ENCODE measurements at places on chromosomes 6 and 20.

- DNase-seq, result no peak
Measured at GRCh38 chr20:63553251-63553932, 567 bp upstream of the FNDC11 start.

- DNase-seq, result no peak
Measured at GRCh38 chr6:157440171-157440570, 59.2 kb downstream of the ZDHHC14 start.

- DNase-seq, result no peak
Measured at GRCh38 chr6:144928847-144929246, 643.7 kb downstream of the UTRN start.

- DNase-seq, result no peak
Measured at GRCh38 chr20:8322662-8323217, 190.7 kb downstream of the PLCB1 start.

GRCh38 chr6:156543431-156543830 lies 233.7 kb upstream of the ARID1B start:
- DNase-seq, result no peak

DNA sequence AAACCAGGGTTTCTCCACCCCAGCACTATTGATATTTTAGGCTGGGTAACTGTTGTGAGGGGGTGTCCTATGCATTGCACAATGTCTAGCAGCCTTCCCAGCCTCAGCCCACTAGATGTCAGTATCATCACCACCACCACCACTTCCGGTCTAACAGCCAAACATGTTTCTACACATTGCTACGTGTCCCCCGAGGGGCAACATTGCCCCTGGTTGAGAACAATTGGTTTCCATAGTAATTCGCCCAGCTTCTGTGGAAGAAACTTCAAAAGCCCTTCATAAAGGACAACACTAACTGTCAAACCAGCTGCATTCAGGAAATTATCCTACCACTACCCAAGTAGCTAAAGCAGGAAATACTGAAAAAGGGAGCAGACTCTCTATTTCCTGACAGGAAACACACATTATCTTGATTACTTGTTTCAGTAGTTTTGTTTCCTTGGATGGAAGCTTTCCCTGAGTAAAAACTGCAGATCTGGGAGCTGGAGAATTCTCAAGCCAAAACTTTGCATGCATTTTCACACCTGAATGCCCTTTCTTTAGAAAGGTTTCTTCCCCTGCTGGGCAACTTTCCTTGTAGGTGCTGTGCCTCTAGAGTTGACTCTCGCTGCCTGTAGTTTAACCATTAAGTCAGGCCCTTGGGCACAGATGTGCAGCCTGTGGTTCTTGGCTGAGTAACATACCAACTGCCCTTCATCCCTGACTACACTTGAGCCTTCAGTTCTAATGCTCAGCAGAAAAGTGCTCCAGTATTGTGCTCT lies 23.6 kb downstream of the PKHD1 start:
- no peak for DNase-seq

DNA sequence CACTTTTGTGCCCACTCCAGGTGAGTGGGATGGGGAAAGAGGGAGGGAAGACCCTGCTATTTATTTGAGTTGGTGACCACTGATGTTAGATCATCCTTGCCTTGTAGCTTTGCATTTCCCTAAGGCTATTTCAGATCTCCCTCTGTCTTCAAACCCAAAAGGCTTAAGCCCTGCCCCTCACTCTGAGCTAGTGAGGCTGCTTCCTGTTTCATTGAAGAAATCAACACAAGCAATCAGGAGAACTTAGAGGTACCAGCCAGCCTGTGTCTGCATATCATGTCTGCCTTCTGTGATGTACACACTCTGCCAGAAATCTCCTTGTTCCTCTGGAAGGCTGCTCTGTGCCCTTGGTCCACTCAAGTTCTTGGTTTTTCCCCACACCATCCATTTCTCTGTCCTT lies 135.3 kb downstream of the ARID1B start:
- DNase-seq, result no peak

DNA sequence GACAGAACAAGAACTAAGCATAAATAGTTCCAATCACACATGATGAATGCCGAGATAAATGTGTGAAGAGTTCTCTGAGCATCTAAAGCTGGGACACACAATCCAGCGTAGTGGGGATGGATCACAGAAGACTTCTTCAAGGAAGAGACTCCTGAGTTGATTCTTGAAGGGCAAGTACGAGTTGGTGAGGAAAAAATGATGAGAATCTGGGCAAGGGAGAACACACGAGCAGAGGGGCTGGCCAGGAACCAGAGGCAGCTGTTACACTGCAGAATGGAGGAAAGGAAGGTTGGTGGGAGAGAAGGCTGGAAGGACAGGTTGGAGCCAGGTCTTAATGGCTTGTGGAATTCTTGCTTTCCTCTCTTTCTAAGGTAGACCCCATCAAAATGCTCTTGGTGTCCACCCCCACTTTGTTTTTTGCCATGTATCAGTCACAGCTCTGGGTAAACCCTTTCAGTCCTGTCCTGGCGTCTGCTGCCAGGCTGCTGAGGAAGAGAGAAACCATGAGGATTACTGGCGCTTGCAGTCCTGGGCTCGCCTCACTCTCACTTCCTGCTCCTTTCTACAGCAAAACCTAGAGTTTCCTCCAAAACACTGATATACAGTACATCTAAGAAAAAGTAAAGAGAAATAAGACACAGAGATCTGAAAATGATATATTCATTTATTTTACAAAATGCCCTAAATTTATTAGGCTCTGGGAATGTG lies 127.6 kb upstream of the FAM184A start:
- no peak for DNase-seq

GRCh38 chr6:149891259-149891658 lies 6.7 kb downstream of the RAET1E start:
- no peak for DNase-seq

DNA sequence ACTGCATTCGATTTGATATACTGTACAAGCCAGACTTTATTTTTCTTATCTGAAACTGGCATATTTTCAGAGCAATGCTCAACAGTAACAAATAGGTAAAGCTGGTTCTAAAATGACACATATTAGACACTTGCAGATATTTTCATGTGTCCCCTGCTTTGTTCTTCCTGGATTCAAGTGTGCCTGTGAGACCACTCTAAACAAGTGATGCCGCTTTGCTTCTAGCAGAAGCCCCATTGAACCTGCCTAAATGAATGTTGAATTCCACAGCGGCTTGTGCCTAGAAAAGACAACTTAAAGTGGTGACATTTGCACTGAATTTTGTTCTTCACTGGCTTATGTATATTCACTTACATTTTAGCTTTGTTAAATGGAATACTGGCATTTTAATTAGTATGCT lies 115.7 kb downstream of the AKAP7 start:
- no peak for DNase-seq

- no peak for DNase-seq
Measured at GRCh38 chr20:21437816-21438215, 40.5 kb upstream of the NKX2-4 start.

All from NCI-H2081 treated with DMSO at 0.1 percent for 48 hours (cell line).